Left ventricle myocardium superior (tissue), 1 donor: ENCODE measurements at places on chromosomes 13 and 19.
A peak's percentile ranks its signal among the peaks of the same experiment; 100 is the strongest.

- no peak for DNase-seq
Observed at GRCh38 chr13:99895444-99896368, 75.9 kb downstream of the ZIC5 start.

DNA sequence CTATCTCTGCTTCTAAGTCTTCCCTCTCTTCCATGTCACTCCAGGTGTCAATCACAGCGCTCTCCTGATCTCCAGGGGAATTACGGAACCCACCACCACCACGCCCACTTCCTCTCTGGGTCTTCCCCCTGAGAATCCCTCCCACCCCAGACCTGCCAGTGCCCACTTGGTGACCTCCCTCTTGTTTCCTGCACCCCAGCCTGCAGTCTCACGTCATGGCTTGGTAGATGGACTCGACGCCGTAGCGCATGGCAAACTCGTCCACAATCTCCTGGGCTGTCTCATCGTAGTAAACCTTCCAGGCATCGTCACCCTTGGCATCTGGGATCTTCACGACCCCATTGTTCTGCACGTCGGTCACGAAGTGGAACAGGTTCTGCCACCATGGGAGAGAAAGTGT is 47.0 kb downstream of the UNC13A start:
- DNase-seq = no peak

DNA sequence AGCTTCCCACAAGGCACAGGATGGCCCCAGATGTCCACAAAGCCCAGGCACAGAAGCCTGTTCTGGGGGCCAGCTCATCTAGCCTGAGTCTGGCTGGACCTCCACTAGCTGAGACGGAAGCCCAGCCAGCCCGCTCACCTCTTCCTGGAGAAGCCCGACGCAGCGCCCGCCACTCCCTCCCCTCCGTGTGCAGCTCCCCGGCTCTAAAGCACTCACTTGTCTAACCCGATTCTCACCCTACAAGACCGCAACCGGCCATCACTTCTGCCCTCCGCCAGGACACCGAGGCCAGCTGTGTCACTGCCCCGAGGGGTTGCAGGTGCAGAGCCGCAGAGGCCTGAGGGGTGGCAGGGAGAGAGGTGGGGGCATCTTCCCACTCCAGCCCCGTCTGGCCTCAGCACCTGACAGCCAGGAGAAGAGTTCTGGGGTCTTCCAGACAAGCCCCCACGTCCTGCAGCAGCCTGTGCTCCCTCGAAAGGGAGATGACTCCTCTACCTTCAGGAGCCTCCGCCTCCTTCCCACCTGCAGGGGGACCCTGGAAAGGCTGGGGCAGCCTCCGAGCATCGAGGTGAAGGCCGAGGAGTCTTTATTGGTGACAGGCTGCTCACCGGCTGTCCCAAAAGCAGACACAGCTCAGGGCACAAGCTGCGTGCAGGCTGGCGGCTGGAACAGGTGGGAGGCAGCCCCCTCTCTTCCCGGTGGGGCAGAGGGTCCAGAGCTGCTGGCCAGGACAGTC is 5.9 kb upstream of the DIRAS1 start:
- no peak for DNase-seq

DNA sequence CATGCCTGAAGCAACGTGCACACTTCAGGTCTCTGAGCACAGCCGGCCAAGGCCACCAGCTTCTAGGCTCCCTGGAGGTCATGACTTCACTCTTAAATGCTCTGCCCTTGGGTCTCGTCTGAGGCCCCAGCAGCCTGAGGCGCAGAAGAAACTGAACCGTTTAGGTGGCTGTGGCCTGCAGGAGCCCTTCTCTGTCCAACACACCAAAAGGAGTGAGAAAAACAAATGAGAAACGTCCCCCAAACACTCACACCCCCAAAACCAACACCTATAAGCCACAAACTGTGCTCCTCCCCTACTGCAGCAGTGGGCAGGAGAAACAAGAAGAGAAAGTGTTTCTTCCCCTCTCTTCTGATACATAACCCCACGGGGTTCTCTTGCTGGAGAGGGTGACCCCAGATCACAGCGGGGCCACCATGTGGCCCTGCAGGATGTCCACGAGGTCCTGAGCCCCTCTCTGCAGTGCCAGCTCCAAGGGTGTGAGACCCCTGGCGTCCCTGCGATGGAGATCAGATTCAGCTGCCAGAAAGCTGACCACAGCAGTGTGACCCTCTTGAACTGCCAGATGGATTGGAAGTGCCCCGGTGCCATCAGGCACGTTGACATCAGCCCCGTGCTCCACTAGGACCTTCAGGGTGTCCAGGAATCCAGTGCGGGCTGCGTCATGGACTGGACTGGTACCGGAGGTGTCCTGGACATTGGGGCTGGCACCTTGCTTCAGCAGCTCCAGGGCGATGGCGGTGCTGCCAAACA is 1.0 kb upstream of the KRI1 start:
- peak; percentile 45 for DNase-seq

- DNase-seq = peak; percentile 50
Observed at GRCh38 chr19:35357867-35358573, at the start of gene FFAR3. FFAR3 (plus strand) TSS chr19:35358460; CDS start chr19:35358891, 431 bp downstream.

- no peak for DNase-seq
Observed at GRCh38 chr13:38135592-38135991, 214.1 kb upstream of the UFM1 start.

DNA sequence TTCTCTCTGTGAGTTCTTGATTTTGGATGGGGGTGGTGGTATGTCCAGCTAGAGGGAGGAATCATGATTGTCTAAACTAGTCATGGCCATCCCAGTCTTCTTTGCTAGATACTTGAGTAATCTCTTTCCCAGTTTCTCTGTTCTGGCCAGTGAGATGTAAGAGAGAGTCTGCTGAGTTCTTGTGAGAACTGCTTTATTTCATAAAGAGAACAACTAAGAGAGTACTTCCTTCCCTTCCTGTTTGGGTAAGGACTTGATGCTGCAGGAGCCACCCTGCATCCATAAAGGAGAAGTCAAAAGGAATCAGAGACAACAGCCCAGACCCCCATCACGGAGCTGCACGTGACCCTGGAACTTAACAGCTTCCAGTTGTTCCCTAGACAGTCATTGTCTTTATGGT is 3.0 kb upstream of the RASL11A start:
- no peak for DNase-seq
